ENCODE measurements at places on chromosomes 1 and 21.

GRCh38 chr1:247156787-247157232, 15.0 kb downstream of the ZNF124 start:
- DNase-seq = peak; percentile 6

GRCh38 chr21:38284216-38284615, 27.4 kb downstream of the KCNJ15 start:
- no peak for DNase-seq

DNA sequence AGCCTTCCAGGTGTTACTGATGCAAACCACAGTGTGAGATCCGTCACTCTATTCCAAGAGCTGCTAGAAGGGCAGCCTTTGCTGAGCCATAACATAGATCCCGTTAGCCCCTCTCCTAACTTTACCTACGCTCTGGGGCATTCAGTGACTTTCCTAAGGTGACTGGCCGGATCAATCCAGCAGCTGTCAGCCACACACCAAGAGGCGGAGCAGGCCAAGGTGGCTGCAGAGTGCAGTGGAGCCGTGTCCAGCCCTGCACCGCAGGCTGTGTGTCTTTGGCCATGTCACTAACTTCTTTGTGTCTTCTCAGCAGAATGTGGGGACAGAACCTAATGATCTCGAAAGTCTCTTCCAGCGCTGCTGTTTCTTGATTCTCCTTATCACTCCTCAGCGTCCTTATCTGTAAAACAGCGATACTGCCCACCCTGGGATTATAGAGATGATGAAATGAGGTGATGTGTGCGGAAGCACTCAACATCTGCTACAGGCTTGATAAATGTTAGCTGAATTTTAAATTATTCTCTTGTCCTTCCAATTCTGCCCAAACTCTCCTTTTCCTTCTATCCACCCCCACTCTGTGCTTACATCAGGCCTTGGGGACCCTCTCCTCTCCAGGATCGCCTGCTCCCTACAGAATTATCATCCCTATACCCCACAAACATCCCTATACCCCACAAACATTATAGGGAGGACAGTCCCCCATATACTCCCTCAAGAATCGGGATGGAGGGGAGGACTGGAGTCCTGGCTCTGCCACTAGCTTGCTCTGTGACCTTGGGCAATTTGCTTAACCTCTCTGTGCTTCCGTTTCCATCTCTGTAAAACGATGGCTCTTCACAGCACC, 25.8 kb upstream of the LRRN2 start:
- peak; percentile 83 for DNase-seq

DNA sequence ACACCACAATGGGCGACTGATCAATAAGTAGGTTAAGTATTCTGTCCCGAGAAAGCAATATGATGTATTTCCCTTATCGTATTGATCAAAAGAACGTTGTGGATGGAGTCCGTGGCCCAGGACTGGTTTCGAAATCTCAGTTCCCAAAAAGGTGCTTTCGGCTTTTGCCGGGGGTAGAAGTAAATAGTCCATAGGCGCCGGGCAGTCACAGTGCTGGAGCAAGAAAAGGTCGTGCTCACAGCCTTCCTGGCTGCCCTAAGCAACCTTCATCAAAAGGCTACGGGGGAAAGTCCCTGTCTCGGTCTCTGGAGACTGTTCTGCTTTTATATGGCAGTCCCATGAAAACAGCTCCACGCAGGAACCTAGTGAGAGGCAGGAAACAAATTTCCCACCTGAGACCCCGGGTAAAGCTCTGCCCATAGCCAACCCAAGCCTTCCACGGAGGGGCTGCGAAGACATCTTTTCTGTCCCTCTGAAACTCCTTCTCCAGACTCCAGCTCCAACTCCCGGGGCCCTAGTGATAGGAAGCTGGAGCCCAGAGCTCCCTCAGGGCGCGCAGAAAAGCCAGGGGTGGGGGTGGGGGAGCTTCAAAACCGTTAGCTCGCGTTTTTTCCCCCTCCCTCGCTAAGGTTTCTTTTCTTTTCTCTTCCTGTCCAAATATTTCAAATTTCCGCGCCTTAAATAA, 7.0 kb downstream of the CDKN2C start:
- peak; percentile 40 for DNase-seq

DNA sequence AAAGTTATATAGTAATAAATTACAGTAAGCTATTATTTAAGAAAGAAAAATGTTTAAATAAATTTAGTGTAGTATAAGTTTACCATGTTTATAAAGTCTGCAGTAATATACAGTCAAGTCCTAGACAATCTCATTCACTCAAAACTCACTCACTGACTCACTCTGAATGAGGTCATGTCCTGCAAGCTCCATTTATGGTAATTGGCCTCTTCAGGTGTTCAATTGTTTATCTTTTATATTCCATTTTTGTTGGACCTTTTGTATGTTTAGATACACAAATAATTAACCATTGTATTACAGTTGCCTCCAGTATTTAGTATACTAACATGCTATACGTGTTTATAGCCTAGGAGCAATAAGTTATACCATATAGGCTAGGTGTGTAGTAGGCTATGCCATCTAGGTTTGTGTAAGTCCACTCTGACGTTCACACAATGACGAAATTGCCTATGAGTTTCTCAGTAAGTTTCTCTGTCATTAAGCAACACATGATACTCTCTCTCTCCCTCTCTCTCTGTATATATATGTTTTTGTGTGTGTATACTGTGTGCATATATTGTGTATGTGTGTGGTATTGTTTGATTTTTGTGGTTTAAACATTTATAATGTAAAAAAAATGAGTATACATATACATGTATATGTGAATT, 161.2 kb downstream of the NCAM2 start:
- DNase-seq = no peak

- no peak for DNase-seq
These were observed 378.2 kb upstream of the PBX1 start for GRCh38 chr1:164180824-164181223.

DNA sequence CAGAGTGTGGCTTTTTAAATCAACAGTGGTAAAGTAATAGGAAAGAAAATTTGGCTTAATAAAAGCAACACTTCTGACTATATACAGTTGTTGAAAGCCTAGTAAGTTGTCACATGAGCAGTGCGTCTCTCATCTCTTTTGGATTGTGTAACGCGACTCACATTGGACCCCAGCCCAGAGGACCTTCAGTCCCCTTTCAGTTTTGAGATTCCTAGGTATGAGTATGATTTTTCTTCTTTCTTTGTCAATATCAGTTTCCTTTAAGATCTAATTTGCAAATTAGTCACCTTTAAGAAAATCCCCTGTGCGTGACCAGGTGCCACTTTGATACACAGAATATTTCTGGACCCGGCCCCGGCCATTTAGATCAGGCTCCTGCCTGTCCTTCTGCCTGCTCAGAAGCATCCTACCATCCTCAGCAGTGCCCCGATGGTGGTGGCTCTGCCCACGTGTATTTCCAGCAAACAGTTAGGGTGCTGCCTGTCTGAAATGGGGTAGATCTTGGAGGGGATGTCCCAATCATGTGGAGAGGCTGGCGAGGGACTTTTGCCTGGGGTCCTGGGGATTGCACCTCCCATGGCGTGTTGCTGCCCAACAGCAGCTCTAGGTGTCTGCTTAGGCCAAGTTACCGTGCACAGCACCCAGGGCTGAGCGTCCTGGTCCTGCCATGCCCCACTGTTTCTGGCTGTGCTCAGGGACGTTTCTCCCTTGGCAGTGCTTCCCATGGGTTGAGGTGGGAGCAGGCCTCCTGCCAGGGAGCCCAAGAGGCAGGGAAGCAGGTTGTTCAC, 21.1 kb downstream of the SNAP47 start:
- no peak for DNase-seq

DNA sequence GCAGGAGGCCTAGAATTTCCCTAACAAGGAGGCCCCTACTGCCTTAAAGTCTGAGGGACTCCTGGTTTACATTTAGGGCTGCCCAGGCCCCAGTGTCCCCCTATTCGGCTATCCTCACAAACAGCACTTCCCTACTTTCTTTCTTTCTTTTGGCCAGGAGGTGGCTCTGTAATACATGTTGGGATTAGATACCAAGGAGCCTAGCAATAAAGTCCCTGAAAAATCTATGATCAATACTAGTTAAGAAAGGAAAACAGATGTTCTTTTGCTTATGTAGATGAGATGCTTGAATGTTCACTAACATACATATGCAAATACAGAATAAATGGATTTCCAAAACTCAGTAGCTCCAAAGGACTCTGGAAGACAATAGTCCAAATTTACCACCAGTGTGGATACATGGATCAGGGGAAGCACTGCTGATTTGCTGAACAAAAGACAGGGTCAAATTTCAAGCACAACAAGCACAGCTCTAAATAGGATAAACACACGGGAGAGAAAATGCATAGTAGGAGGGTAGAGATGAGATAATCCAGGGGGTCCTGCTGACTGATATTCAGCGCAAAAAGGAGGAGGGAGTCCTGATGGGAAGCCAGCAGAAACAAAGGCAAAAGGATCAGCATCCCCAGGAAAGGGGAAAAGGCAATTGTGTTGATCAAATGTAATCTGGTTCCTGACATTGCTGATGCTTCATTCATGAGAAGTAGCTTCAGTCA, 240.0 kb downstream of the NUF2 start:
- no peak for DNase-seq

GRCh38 chr1:42158189-42158588, 5.0 kb downstream of the GUCA2B start:
- DNase-seq = no peak

DNA sequence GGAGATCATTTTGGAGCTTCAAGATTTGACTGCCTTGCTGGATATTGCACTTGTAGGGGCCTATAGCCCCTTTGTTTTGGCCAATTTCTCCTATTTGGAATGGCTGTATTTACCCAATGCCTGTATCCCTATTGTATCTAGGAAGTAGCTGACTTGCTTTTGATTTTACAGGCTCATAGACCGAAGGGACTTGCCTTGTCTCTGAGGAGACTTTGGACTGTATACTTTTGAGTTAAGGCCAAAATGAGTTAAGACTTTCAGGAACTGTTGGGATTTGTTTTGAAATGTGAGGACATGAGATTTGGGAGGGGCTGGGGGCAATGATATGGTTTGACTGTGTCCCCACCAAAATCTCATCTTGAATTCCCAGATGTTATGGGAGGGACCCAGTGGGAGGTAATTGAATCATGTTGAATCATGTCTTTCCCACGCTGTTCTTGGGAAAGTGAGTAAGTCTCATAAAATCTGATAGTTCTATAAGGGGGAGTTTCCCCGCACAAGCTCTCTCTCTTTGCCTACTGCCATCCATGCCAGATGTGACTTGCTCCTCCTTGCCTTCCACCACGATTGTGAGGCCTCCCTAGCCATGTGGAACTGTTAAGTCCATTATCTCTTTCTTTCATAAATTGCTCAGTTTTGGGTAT, 276.1 kb downstream of the LMX1A start:
- no peak for DNase-seq

DNA sequence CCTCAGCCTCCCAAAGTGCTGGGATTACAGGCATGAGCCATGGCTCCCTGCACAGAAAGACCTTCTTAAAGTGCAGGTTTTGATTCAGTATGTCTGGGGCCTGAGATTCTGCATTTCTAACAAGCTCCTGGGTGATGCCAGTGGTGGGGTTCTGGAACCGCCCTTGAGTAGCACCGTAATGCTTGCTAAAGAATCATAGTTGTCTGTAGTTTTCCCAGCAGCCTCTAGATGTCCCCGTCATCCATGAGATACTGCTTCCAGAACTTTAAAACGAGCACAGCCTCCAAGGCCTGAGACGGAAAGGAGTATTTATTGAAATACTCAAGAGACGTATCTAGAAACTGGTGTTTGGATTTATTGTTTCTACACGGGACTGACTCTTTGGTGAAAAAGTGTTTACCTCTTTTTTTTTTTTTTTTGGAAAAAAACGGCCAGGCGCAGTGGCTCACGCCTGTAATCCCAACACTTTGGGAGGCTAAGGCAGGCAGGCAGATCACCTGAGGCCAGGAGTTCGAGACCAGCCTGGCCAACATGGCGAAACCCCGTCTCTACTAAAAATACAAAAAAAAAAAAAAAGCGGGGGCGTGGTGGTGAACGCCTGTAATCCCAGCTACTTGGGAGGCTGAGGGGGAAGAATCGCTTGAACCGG, 2.6 kb upstream of the TOR3A start:
- DNase-seq = peak; percentile 88

DNA sequence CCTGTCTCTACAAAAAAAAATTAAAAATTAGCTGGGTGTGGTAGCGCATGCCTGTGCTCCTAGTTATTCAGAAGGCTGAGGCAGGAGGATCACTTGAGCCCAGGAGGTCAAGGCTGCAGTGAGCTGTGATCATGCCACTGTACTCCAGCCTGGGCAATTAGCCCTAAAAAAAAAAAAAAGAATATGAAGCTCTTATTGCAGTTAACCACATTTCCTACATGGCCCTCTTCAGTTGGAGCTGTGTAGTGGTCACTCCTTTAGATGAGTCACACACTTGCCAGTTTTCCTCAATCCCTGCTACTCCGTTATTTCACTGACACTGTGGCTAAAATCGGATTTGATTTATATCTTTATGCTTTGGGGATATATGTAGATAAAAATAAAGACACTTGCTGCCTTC, 11.8 kb downstream of the NFYC start:
- DNase-seq = peak; percentile 22

GRCh38 chr1:220873868-220874655, 5.2 kb upstream of the HLX start:
- DNase-seq = peak; percentile 39

GRCh38 chr1:88985032-88985431, 7.4 kb downstream of the KYAT3 start:
- DNase-seq = peak; percentile 60

- DNase-seq = no peak
These were observed 146.1 kb downstream of the ZC3H11B start for GRCh38 chr1:219466766-219467165.

DNA sequence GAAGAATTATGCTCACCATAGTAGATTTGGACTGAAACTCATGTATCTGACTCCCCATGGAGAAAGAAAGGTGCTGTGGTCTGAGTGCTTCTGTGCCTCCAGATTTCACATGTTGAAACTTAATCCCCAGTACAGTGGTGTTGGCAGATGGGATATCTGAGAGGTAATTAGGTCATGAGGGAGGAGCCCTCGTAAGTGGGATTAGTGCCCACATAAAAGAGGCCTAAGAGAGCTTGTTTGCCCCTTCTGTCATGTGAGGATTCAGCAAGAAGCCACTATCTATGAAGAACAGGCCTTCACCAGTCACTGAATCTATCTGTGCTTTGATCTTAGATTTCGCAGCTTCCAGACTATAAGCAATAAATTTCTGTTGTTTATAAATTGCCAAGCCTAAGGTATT, 150.1 kb downstream of the PLPP3 start:
- no peak for DNase-seq

DNA sequence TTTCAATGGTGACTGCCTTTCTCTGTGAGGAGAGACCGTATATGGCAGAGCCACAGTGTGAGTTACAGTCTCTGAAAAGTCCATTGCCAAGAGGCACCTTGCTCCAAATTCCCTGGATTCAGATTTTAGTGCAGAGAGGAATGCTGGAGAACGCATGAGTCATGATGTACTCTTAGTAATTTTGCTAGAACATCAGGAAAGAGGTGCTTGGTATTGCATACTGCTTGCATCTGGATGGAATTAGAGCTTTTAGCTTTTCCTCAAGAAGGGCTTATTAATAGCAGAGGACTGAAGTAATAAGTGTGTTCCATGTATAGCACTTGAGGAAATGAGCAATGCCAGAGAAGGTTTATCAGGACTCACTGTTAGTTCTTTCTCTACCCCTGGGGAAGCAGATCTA, 40.5 kb upstream of the AKT3 start:
- DNase-seq = no peak

All from hematopoietic multipotent progenitor cell treated with erythropoietin and hydrocortisone succinate and interleukin-3 and kit ligand, for 8 days (in vitro differentiated cells).